ENCODE measurements at places on chromosomes 4 and X.

- no peak for DNase-seq
Observed at GRCh38 chr4:5192271-5192670, 141.0 kb downstream of the STK32B start.

DNA sequence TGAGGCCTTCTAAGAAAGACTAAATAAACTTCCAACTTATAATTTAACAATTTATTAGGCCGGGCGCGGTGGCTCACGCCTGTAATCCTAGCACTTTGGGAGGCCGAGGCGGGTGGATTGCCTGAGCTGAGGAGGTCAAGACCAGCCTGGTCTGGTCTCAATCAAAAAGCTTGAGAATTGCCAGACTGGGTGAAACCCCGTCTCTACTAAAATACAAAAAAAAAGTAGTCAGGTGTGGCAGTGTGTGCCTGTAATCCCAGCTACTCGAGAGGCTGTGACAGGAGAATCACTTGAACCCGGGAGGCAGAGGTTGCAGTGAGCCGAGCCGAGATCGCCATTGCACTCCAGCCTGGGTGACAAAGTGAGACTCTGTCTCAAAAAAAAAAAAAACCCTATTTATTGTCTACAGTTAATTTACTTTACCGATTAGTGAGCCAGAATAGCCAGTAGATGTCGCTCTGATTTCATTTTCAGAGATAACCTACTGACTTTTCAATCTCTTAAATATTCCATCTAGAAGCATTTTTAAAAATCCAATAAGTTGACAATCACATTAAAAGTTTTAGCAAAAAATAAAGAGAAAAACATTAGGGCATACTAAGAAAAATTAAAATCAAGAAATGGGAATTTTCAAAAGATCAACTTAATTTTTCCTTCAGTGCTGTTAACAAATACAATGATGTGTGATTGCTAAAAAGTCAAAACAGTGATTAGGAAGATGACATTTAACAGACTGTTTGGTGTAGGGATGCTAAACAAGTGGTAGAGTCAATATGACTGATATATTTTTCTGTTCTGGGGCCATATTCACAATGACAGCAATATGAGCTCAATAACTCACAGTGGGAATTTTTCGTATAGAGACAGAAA is 4.3 kb upstream of the SHROOM3 start:
- DNase-seq, result no peak

GRCh38 chr4:113823291-113823659 is 61.7 kb upstream of the CAMK2D start:
- DNase-seq, result no peak

- DNase-seq, result no peak
Observed at GRCh38 chr4:140092094-140092851, 61.7 kb downstream of the MAML3 start.

- no peak for DNase-seq
Observed at GRCh38 chrX:2457289-2458133, 43.3 kb downstream of the DHRSX start.

DNA sequence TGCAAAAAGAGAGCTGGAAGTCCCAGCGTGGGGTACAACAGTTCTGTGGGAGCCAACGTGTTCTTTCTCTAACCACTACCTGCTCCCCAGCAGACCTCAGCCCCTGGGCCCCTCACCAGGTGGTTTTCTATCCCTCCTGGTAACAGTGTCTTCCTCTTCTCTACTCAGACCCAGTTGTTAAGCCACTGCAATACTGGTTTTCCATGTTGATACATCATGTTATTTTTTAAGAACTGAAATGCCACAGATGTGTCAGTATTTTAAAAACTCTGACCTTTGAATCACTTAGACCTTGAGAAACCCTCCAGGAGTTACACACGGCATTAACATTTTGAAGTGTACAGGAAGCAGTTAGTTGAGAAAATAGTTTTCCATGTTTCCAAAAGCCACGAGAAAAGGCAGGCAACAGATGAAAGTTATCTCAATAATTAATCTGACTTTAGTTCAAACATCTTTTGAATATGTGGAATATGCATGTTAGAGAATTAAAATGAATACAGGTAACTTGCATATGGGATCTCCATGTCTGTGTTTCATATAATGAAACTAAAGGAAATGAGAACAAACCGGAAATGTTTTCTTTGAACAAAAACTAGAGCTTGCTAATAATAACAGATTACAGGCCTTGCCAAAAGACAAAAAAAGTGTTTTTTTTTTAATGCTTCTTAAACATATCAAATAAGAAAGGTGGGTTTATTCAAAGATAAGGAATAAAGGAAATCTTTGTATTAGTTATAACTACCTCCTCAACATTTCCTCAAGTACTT is 108.8 kb downstream of the ZNF827 start:
- DNase-seq, result no peak

- DNase-seq, result no peak
Observed at GRCh38 chrX:154082396-154083125, 15.0 kb downstream of the MECP2 start.

GRCh38 chr4:136557396-136557795 is 974.9 kb downstream of the PCDH18 start:
- DNase-seq, result no peak

DNA sequence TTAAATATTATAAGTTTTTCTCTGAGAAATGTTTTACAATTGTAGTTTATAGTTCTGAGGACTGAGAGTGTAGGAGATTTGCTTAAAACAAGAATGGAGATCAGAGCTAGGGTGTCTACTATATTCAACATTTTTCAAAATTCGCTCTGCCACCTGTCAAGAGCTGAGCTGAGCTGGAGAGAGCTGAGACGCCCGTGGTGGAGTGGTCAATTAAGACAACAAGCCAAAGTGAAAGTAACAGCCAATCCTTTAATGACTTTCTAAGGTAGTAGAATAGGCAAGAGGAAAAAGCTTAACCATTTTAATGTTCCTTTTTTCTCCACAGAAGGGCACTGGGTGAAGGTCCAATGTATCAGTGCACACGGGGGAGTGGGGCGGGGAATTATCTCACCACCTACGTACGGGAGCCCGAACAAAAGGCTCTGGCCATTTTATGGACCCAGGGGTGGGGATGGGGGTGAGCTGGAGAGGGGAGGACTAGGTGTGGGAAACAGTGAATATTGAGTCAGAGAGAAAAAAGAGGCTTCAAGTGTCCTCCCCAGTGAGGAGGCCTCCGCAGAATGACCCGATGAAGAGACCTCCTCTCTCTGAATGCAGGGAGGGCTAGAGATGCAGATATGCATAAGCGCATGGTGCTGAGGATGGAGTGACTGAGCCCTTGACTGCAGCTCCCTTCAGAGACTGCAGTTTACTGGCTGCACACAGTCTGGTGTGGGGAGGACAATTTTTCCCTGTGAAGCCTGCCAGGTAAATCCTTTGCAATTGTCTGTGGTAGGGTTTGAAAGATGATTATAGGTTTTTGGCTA is 60.8 kb downstream of the SPCS3 start:
- no peak for DNase-seq

- no peak for DNase-seq
Observed at GRCh38 chr4:35163168-35163567, 1081.1 kb downstream of the ARAP2 start.

GRCh38 chr4:40164459-40164858 is 32.4 kb upstream of the RHOH start:
- no peak for DNase-seq

GRCh38 chrX:13864264-13864663 is 47.4 kb upstream of the GPM6B start:
- DNase-seq, result no peak

DNA sequence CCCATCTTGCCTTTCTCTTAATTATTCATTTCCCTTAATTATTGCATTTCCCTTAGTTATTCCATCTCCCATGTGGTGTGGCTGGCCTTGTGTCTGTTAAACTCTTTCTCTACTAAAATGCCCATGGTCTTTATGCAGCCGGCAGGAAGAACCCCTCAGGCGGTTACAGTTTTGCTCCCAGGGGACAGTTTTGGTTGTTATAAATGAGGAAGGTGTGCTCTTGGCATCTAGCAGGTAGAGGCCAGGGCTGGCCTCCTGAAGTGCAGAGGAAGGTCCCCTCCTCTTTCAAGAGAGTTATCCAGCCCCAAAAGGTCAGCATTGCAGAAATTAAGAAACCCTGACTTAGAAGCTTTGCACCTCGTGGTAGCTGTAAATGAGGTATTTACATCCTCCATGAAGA is 18.0 kb downstream of the TBL1X start:
- DNase-seq, result no peak

- no peak for DNase-seq
Observed at GRCh38 chrX:723781-724180, 93.2 kb downstream of the SHOX start.

DNA sequence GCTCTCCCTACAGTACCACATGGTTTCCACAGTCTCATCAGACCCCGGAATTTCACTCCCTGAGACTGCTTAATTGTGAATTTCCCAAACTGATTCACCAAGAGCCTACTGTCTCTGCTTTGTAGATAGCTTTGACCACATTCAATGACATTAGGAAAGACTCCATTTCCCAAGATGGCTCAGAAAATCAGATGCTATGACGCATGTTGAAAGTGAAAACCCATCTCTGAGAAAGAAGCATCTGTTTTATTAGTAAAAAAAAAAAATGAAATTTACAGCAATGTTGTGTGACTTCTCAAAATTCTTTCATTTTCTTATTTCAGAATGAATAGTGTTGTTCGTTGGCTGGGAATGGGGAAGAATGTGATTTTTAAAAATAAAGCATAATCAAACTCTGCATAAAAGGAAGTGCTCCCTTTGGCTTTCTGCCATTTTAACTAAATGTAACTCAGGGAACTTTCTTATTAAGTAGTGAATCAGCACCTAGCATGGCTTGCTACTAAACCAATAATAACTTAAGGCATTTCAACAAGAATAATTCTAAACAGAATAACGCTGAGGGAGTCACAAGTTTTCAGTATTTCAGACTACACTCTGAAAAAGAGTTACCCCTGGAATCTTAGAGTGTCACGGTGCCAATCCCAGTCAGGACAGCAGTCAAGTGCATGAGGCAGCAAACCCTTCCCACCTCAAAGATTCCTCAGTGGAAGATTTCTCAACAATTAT is 97.4 kb upstream of the MYOZ2 start:
- no peak for DNase-seq

DNA sequence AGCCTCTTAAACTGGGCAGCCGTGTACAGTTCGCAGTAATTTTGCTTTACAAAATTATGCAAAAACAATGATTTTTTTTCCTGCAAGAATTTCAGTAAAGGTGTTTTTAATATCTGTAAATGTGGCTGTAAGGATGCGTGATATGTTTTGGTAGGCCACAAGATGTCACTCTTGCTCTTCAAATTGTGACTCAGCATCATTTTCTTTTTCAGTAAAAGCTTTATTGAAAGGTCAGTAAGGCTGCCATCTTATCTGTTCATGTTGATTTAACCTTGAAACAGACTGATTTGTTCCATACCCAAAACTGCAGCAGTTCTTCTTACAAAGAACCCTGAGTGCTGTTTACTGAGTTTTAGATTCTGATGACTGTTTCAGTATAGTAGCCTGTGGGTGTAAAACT is 39.9 kb downstream of the TXLNG start:
- DNase-seq, result no peak

DNA sequence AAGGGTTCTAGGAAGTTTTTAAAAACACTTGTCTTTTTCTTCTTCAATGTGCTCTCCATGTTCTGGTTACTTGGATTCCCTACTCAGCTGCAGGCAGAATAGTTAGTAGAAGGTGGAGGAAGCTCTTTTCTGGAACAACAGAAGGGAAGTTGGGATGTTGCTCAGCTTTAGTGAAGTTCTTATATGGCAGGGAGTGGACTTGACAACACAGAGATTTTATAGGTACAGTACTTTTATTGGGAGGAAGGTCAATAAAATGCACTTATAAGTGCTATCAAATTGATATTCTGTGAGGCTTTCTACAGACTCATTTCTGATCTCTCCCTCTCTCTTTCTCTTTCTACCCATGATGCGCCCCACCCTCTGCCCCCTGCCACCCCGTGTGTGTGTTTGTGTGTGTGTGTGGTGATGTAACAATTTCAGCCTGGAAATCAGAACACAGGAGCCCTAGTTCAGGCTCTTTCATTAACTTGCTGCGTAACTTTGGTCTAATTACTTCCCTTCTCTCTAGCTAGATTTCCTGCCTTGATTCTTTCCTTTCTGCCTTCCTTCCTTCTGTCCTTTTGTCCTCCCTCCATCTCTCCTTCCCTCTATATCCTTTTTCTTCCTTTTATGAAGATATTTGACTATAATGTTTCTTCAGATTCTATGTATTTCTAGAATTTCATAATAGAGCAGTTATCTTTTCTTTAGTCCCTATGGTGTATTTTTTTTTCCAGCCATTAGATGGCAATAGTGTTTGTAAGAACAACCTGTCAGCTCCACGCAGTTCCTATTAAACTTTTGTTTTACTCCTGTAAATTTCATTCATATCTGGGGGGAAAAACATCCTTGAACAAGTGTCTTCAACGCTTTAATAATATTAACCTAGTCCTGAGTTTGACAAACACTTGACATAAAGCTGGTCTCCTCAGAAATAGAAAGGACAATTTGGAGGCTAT is 37.1 kb downstream of the HEPH start:
- no peak for DNase-seq

GRCh38 chr4:53617101-53617680 is 25.9 kb upstream of the LNX1 start:
- no peak for DNase-seq

GRCh38 chr4:3376266-3376665 is 65.5 kb upstream of the HGFAC start:
- peak; percentile 40 for DNase-seq

- no peak for DNase-seq
Observed at GRCh38 chrX:11666952-11667685, 1.4 kb upstream of the ARHGAP6 start.

DNA sequence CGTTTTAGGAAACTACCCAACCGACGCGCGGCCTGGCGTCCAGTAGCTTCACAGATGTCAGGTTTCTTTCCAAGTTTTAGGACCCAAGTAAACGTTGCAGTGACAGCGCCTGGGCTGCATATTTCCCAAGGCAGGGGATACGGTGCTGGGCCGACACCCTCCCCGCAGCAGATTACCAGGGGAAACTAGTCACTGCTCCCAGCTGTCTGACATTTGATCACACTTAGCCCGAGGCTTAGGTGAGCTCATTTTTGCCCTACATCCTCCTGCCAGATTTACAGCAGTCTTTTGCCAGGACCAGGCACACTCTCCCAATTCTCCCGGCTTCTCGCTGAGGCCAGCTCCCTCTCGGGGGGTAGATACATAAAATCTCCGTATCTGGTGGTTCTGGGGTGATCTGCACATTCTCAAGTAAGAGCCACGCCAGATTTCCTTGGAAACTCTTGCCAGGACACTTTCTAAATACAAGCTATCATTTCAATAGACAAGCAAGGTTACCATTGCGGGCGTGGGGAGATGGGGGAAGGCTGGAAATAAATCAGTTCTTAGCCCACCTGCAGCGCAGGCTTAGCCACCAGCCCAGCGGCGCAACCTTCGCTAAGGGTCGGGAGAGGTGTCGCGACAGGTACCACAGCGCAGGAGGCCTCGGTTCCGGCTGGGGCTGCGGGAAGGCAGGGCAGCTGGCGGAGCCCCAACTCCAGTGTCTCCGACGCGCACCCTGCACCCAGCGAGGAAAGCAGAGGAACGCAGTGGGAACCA is 2.5 kb upstream of the SOX3 start:
- DNase-seq, result no peak

Data from activated CD8-positive, alpha-beta memory T cell treated with anti-CD3 and anti-CD28 coated beads for 24 hours (primary cell).